ENCODE measurements at places on chromosomes 11 and 22.

- DNase-seq: no peak
These were observed 31.7 kb downstream of the LIF start for GRCh38 chr22:30214703-30215407.

DNA sequence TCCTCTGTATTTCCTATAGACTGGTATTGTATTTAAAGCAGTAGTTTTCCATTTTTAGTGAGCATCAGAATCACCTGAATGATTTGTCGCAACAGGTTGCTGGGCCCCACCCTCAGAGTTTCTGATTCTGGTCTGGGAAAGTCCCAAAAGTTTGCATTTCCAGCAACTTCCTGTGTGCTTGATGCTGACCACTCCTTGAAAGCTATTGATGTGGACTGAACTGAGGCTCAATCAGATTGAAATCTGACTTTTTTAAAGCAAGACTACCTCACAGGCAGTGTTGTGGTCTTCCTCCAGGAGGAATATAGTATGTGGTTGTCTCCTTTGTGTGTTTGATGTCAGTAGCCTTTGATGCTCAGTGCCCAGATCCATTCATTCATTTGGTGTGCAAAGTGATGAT, 17.2 kb upstream of the MPZL2 start:
- DNase-seq: no peak

- no peak for DNase-seq
These were observed 531 bp downstream of the DAGLA start for GRCh38 chr11:61680622-61681221.

DNA sequence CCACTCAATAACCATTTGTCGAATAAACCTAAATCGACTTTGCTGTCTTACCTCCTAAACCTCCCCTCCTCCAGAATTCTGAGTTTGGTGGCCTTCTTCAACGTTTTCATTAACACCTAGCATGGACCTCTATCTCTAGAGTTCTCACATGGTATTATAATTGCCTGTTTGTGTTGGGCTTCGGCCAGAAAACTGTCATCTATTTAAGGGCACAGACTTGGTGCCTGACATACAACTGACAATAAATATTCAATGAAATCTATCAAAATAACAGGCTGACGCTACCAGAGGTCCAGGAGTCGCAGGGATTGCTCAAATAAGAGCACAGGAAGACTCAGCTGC, 687 bp downstream of the ALKBH8 start:
- no peak for DNase-seq

DNA sequence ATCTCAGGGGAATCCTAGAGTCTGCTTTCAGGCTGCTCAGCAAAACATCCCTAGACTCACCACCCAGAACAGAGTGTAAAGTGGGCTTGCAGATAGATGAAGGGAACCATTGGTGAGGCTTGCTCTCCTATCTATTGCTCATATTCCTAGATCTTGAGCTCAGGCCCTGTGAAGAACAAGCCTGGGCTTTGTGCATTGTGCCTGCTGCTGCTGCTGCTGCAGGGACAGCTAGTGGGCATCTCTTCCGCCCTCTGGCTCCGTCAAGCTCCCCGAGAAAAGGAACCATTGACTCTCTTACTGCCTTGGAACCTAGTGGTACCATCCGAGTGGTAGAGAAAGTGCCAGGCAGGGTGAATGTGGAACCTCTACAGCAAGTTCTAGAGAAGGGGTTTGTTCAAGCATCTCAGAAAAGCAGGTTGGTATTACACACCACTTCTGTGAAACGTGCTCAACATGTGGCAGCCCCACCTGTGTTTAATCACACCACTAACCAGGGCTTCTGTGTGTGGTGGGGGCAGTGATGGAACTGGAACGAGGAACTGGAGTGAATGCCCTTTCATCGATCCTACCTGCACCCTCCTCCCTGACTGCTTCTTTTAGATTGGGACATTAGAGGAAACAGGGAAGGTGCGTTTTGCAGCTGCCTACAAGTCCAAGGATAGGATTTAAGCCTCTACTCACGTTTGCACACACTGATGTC, 4.4 kb downstream of the BACE1-AS start:
- no peak for DNase-seq

- no peak for DNase-seq
These were observed 211.5 kb downstream of the SWAP70 start for GRCh38 chr11:9875399-9875798.

DNA sequence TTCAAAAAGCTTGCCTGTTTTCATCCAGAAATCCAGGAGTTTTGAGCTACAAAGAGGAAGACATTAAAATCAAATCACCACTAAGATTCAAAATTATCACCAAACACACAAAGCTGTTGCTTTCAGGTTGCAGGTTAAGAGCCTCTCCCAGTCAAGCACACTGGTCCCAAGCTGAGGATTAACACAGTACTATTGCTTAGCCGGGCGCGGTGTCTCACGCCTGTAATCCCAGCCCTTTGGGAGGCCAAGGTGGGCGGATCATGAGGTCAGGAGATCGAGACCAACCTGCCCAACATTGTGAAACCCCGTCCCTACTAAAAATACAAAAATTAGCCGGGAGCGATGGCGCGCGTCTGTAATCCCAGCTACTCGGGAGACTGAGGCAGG, 1165.1 kb downstream of the LRRC4C start:
- DNase-seq: no peak

DNA sequence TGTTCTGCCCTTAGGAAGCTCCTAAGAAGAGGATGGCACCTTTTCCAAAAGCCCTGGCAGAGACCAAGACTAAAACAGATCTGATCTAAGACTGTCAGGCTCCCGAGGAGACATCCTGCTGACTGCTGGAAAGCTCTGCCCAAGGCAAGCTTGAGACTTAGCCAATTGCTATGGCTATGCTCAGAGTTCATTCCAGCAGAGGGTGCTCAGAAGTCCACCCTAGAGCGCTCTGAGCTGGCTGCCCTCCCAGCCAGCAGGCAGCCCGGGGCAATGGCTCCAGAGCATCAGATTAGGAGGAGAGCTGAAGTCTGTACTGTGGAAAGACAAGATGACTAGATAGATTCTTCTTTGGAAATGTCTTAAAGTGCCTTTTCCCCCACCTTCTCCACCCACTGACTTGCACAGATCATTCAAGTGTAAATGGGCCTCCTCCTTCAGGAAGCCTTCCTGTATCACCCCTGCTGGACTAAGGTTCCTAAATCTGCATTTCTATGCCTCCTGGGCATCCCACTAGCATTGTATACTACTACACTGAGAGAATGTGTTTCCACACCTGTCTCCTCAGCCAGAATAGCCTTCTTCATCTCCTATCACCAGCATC, 23.4 kb downstream of the LRRC55 start:
- DNase-seq: peak; percentile 27

GRCh38 chr11:126669416-126669815, 313.9 kb downstream of the ST3GAL4 start:
- DNase-seq: no peak

DNA sequence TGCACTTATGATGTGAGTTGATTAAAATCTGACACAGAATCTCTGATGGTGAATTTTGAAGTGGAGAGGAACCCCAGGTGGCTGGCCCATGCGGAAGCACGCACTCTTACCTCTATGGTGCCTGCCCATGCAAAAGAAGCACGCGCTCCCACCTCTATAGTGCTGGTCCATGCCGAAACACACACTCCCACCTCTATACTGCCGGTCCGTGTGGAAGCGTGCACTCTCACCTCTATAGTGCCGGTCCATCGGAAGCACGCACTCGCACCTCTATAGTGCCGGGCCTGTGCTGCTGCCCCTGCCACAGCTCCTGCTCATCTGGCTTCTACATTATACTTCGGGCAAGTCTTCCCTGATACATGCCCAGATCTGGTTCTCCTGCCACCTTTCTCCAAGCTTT, 36.8 kb upstream of the SLC25A1 start:
- no peak for DNase-seq

DNA sequence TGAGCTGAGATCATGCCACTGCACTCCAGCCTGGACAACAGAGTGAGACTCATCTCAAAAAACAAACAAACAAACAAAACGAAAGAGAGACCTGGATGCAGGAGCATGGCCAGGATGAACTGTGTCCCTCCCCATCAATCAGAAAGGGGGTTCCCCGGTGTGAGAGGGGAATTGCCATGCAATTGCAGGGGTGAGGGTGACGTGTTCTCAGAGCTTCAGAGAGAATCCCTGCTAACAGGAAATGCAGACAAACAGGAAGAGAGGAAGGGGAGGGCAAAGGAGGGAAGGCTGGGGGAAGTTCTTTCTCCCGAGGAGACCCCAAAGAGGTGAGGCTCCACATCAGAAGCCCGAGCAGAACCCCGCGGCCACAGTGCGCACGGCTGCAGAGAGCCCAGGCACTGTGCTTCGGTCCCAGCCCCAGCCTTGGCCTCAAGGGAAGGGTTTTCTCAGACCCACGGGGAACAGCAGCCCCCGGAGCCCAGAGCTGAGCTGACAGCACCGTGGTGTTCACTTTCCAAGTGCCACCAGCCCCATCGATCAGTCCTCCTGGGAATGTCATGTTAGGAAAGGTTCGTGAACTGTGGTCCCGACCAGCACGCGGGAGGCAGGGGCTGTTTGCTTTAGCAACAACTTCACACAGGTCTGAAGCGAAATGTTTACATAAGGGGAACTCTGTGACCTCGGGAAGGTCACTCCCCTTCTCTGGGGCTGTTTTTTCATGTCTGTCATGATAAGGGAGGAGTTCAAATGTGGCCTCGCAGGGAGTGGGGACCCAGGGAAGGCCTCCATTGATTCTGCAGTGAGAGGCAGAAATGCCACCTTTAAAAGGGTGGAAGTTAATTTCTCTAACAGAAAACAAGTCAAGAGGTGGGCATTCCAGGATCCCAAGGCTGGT, 108.0 kb upstream of the ANO1 start:
- DNase-seq: no peak

- peak; percentile 55 for DNase-seq
These were observed 420.7 kb upstream of the CADM1 start for GRCh38 chr11:115924744-115925567.

DNA sequence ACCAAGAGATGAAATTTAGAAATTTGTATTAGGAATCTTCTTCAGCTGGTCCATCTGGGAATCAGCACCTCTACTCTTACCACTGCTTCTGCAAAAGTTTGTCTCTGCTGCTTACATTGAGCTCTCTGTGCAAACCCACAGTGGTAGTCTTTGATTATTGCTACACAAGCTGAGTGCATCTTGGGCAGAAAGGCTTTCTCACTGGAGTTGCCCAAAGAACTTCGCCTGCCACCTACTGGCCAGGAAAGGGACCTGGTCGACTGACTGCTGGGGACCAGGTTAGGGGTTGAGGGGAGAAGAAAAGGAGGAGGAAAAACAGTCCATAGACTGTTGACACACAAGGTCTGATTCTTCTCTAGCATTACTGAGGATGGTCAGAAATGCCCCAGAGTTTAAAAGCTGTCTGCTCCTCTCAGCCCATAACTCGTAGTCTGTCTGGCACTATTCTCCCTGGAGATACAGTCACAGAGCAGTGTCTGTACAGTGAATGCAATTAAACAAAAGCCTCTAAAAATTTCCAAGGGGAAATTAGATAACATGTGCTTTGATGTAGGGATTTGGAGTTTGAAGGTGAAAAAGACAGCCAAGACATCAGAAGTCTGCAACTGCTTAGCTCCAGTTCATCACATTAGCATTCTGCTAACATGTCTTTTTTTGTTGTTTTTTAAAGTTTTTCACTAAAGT, 215.0 kb upstream of the CTSC start:
- DNase-seq: peak; percentile 57

DNA sequence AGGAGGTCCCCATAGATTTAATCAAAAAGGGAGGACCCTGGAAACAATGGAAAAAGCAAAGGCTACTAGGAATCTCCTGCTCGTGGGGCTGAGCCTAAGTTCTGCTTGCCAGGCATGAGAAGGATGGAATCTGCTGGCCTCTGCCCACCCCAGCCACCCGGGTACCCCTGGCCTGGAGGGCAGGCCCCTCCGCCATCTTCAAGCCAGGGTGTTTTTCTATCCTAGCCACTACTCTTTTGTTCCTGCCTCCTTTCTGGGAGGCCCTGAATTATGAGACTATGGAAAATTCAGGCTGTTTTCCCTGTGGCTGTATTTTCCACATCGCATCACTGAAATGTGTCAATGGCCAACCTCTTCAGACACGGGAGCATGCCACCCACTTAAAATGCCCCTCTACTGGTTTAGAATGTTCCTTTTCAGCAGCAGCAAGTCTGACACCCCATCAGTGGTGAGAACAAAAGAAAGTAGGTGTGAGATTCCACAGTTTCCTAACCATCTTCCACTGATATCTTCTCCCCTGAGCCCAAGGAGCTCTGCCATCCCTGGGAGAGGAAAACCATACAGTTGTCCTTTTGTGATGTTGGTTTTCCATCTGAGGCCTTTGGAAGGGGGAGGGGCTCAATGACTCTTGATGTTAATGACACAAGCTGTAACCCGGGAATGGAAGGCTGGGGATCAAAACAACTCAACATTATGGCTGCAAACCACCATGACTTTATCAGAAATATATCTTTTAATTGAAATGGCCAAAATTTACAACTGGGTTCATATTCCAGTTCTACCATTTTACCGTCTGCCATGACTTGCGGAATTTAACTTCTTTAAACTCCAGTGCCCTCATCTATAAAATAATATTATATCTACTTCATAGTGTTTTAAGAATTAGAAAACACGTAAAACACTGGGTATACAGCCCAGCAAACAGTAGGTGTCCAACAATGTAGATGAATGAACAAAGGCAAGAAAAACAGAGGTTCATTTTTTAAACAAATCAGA, 22.2 kb downstream of the DKK3 start:
- no peak for DNase-seq

DNA sequence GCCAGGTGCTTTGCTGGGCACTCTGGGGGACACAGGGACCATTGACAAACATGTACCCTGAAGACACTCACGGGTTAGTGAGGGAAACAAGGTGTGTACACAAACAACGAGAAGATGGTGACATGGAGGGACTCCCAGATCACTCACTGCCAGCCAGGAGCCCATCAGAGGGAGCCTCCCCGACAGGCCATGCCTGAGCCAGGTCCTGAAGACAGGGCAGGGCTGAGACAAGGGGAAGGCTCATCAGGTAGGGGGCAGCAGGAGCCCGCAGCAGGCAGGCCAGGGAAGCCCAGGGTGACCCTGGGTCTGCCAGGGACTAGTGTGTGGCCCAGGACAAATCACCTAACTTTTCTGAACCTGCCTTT, 127.9 kb downstream of the BUD13 start:
- DNase-seq: no peak

DNA sequence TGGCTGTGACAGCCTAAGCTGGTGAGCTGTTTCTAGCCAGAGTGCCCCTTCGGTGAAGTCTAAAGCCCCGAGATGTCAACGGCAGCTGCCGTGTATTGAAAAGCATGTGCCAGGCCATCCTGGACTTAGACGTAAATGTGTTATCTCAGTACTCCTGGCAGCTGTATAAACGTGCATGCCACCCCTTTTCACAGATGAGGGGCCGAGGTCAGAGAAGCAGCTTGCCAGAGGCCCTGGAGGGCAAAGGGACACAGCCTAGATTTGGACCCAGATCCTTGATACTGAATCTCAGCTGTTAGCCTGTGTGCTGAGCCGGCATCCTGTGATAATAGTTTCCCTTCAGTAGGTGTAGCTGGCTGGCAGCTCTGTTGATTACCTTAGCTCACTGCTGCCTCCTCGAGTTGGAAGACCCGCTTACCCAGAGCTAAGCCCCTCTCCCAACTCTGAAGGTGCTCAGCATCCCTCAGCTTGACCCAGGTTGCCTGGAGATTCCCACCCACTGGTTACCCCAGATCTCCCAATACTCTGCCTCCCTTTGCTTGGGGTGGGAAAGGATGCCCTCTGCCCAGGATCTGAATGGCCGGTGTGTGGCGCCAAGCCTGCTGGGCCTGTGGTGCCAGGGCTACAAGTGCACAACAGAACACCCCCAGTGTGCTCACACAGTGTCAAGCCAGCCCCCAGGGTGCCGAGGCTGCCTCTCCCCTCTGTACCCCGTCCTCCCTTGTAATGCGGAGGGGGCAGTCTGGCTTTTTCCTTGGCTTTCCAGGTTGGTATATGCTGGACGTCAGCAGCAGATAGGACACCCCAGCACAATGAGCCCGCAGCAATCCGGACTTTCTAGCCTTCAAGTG, 59.8 kb upstream of the WNT7B start:
- peak; percentile 23 for DNase-seq

- peak; percentile 5 for DNase-seq
These were observed 55.9 kb downstream of the KCNC1 start for GRCh38 chr11:17790453-17790852.
